CD8-positive, alpha-beta T cell (primary cell): ENCODE measurements at places on chromosomes 13 and 19. TPM values are rescaled to one million over a fixed set of nuclear protein-coding genes. Genes with fewer than 3 reads are reported as not detected.
A peak's percentile ranks its signal among the peaks of the same experiment; 100 is the strongest.

DNA sequence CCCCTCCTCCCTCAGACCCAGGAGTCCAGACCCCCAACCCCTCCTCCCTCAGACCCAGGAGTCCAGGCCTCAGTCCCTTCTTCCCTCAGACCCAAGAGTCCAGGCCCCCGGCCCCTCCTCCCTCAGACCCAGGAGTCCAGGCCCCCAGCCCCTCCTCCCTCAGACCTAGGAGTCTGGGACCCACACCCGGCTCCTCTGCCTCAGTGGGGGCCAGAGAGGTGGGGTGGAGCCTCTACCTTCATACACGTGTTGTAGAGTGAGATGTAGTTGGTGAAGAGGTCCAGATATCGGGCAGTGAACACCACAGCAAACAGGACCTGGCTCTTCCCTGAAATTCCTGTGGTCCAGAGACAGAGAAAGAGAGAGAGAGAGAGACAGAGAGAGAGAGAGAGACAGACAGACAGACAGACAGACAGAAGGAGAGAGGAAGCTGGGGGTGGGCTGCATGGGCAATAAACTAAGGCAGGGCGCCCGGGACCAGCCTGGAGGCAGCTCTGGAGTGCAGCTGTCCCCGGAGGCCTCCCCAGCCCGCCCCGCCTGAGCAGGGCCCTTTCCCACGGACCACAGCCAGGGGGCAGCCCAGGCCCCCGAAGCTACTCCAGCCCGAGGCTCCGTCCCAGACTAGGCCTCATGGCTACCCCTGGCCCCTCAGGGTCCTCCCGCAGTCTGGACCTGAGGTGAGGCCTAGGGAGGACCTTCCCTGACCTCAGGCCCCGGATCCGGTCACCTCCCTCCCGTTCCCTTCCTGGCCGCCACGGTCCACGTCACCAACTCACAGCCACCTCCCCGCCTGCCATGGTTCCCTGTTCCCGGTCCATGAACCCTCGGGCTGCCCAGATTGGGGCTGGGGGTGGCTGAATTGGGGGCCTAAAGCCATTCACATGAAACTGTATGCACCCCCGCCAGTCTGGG, 907 bp downstream of the KDELR1 start:
- DNase-seq = peak; percentile 82

The BRCA2 gene
- total RNA-seq = 3.6 TPM

DNA sequence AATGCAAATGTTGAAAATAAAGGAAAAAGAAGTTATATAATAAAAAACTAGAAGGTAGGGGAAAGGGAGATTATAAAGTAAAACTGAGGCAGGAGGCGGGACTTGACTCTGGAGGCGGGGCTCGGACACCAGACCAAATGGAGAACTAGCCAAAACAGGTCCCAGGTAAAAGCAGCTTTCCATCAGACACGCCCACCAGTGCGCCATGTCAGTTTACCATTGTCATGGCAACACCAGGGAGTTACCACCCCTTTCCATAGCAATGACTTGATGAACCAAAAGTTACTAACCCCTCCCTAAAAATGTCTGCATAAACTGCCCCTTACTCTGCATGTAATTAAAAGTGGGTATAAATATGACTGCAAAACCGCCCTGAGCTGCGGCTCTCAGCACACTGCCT, 70.9 kb downstream of the PEPD start:
- DNase-seq = no peak

DNA sequence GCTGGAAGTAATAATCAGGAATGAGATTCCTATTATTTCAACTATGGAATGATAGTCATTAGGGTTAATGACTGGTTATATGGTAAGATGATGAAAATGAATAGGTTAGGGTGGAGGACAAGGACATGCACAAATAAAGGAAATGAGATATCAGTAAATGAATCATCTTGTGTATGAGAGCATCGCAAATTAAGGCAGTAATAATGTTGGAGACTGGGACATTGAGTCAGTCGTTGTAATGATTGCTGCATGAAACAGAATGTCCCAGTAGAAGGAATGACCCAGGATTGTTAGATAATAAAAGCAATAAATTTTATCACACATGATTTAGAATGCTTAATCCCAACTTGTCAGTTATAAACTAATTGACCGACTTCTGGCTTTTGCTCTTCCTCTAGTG, 1733.7 kb upstream of the PCDH20 start:
- DNase-seq = no peak

The CILP2 gene
- total RNA-seq = 0.71 TPM

- DNase-seq = no peak
Measured at GRCh38 chr13:85508683-85509329, 290.4 kb downstream of the SLITRK6 start.
